ENCODE measurements at places on chromosomes 4 and X. TPM values are rescaled to one million over a fixed set of nuclear protein-coding genes. Genes with fewer than 3 reads are reported as not detected.

DNA sequence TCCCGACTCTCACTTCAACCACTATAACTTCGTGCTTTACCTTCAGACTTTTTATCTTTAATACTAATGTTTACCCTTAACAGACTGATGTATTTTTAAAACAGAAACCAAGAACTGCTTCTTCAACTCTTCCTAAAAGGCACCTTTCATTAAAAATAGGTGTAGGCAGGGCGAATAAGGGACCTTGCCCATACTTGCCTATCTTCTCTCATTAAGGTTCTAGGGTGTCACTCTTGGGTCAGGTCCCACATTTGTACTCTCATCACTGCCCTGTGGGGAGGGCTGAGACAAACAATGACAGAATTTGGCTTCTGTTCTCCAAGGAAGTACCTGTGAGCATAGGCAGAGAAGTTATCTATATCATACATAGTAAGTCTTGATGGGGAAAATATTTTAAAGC is 69.7 kb downstream of the ANKRD50 start:
- no peak for DNase-seq

GRCh38 chr4:16846540-16847117 is 51.8 kb downstream of the LDB2 start:
- DNase-seq, result no peak

GRCh38 chrX:143633461-143634308 is 2.2 kb downstream of the SLITRK4 start:
- DNase-seq, result no peak

DNA sequence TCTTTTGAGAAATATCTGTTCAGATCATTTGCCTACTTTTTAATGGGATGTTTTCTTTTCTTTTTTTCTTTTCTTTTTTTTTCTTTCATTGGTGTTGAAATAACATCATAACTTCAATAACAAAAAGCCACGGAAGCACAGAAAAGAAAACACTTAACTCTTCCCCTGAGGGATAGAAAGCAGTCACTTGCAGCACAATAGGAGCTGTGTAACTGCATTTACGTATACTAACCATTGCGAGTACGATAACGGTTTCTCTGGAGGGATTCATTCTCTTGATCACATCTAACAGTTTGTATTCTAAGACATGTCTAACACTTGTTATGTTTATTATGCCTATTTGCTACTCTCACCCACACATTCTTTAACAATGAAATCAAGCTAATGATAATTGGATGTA is 27.3 kb downstream of the C4orf46 start:
- DNase-seq, result no peak

DNA sequence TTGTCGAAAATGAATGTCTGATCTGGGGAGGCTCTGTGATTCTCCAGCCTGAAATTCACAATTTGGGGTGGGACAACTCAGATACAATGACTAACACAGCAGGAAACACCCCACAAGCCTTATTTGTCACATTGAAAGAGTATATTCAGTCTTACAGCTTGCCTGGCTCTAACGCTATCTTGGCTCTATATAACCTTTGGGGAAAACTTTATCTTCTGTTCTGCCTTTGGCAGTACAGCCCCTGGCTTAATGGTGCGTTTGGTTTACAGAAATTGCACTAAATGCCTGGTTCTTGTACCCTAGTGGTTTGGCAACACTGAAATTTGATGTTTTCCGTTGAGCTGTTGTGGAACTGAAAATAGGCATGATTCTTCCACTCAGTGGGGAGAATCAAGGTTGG is 178.1 kb upstream of the VEGFC start:
- no peak for DNase-seq

GRCh38 chr4:181061787-181062186 is 1181.4 kb upstream of the TENM3 start:
- DNase-seq, result no peak

- DNase-seq, result no peak
Measured at GRCh38 chrX:153934148-153934761, 582 bp downstream of the NAA10 start.

DNA sequence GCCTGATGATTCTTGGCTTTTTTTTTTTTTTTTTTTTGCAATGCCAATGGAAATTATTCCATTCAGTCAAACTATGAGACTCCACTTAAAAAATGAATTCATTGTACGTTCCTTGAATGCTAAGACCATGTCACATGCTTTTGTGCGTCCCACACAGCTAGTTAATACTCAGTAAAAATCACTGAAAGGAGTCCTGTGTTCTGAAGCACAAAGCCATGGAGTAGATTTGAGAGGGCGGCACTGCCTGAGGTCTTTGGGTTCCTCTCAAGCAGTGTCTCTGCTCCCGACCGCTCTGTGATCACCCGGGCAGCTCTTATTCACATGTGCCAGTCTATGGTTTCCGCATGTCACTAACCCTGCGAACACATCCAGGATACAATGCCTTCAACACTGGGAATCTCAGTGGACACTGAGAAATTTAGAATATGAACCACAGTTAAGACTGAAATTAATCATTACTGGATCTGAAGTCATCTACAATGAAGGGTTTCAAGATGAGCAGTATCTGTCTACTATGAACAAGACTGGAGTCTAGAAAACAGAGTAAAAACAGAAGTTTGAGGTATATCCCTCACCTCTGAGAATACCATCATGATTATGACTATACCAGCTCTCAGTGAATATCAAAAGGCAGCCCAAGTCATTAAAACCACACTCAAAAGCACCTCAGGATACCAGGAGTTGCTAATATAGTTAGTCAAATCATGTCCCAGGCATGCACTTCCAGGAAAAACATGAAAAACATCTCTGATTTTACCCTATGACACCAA is 193.0 kb downstream of the MGST2 start:
- no peak for DNase-seq

DNA sequence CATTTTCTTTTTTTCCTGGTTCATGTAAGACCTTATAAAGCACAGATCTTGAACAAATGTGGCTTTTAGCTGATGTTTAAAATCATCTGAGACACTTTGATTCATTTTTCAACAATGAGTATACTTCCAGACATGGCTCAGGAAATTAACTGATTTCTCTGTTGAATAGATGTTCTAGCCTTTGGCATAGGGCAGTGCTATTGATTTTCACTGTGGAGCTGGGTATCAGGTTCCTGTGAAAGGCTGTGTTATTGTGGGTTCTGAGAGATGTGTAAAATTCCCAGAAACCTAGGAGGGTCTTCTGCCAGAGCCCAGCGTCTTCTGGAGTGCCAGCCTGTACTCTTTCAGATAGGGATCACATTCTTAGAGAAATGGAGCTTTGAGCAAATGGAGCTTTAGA is 278.9 kb downstream of the EPHA5 start:
- DNase-seq, result no peak

The ARX gene
- not detected for total RNA-seq

The BBS12 gene
- 3.6 TPM for total RNA-seq

The CSAG1 gene
- total RNA-seq, result not detected

The STAP1 gene
- 0.90 TPM for total RNA-seq

The HTR2C gene
- not detected for total RNA-seq

Data from uterus (tissue), 4 donors.